ENCODE measurements at places on chromosomes 5 and 9.

GRCh38 chr5:82754759-82755158 lies 322.4 kb downstream of the TMEM167A start:
- no peak for DNase-seq

DNA sequence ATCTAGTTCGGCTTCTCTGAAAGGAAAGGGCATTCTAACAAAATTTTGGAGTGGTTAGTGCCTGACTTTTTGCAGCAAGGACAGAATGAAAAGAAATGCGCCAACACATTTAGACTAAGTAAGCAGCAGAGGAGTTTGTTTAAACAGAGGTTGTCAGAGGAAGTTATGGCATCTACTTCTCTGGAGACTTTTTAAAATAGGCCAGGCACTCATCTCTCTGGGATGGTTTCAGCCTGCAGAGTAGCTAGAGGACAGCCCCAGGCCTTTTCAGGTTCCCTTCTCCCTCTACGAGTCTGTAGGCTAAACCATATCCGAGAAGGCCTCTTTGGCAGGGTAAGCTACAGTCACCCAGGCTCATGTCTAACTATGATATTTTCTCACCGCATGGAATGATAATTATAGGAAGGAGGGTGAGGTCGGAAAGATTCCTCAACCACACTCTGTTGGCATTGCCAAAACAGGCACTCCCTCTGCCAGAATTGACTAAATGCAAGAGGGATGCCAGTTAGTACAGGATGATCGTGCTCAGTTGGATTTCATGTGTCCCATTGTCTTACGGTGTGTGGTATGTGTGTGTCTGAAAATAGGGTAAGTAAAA lies 1.4 kb upstream of the CTXN3 start:
- DNase-seq: no peak

GRCh38 chr5:2680979-2681378 lies 70.5 kb downstream of the IRX2 start:
- no peak for DNase-seq

DNA sequence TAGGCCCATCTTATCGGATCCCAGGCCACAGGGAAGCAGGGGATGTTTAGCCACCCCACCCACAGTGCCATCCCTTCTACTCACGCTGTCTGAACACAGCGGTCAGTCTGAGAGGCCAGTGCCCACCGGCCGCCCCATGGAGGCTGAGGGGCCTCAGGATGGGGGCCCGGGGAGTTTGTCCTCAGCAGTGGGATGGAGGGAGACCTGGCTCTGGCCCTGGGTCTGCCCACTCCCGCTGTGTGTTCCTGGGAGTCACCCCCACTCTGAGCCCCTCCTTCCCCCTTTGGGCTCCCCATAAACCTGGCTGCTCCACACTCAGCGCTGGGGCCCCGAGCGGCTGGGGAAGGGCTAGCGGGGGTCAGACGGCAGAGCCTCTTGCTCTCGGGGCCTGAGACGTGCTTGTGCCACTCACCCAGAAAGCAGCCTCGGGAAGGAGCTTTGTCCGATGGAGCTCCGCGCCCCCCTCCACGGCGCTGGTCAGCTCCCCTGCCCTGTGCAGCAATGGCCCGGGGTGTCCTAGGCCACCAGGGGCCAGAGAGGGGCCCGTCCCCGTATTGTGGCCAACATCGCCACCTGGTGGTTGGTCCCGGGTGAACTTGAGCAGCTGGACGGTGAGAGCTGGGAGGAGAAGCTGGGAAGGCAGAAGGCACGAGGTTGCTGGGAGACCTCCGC lies 10.9 kb upstream of the LAMC3 start:
- no peak for DNase-seq

- no peak for DNase-seq
Observed at GRCh38 chr9:109781086-109781485, 1.1 kb downstream of the PALM2AKAP2 start.

- no peak for DNase-seq
Observed at GRCh38 chr5:180253036-180253824, 38.7 kb downstream of the MAPK9 start.

GRCh38 chr5:36877667-36878391 lies 1.3 kb downstream of the NIPBL start:
- no peak for DNase-seq

GRCh38 chr9:129428864-129429577 lies 191.9 kb downstream of the C9orf50 start:
- DNase-seq: no peak

DNA sequence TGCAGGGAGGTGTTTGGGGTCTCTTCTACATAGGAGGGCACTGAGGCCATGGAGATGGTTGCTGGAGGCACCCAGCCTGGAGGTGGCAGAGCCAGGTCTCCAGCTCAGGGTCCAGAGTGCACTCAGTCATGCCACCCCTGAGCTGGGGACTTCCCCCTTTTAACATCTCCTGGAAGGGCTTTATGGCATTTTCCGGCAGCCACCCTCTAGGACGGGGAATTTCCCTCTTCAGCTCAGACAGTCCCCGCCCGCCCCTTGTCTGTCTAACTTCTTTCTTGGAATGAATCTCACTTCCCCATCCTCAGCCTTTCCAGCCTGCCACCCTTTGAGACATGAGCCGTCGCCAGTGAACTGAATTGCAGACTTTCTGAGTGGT lies 49.9 kb downstream of the COL15A1 start:
- peak; percentile 83 for DNase-seq

DNA sequence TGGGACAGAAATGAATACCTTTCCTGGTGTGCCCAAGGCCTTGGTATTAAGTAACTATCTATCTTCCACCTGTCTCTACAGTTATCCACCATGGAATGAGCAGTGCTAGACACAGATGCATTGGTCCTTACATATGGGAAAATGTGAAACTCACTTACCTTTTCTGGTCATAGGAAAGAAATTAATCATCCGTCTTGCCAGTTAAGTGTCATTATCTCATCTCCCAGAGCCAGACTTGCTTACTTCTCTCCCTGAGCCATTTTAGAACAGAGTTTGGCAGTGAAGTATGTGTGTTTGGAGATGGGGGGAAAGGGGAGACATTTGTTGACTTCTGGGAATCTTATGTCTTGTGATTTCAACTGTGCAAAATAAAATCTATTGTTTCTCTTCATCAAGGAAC lies 1211.0 kb upstream of the CDH6 start:
- no peak for DNase-seq

DNA sequence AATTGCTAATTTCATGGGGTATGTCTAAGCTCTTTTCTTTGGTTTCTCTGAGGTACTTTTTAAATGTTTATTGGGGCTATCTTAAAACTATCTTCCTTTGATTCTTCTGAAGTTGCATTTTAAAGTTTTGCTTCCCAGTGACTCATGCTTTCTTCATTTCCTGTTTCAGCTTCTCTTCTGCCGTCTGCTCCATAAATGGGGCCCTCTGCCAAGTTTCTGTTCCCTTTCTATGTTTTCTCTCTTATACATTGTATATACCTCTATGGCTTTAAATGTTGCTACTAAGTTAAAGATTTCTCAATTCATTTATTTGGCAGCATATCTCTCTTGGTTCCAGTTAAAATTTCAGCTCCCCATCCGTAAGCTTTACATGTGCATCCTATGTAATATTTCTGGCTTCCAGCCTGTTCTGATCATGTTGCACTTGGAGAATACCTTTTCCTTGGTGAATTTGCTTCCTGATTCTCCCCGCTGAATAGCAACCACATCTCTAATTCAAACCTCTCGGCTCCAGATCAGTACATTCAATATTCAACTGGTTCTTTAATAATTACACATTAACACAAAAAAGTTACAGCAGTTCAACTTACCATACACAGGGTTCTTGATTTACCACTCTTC lies 125.3 kb downstream of the ST8SIA4 start:
- no peak for DNase-seq

DNA sequence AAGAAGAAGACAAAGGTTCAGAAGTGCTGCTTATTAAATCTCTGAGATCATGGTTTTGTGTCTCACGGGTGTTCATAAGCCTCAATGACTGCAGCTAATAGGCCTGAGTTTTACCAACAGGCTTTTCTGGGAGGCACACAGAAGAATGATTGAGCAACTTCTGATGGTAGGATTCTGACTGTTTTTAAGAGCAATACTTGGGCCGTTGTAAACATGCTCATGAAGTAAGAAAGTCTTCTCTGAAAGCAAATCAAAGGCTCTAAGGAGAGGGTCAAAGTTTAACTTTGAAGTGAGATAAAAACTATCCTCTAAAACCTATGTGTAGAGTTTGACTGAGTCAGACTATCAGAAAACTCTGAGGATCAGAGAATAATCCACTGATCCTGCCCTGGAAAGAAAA lies 390.9 kb upstream of the DAB2 start:
- no peak for DNase-seq

- peak; percentile 60 for DNase-seq
Observed at GRCh38 chr5:150105928-150106615, 19.7 kb upstream of the CSF1R start.

DNA sequence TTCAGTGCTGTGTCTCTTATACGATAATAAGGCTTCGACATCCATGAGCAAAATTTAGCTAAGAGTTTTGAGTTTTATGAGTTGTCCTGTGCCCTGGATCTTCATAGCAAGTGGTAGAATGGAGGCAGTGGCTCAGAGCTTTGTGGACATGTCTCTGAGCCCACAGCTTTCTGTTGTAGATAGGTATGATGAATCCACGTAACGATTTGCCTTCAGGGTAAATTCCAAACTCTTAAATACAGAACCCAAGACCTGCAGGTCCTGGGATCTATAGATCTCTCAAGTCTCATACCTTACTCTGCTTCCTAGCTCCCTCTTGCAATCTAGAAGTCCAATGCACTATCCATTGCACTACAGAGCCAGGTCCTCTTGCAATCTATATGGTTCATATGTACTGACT lies 59.5 kb upstream of the TLE4 start:
- no peak for DNase-seq

- DNase-seq: peak; percentile 53
Observed at GRCh38 chr9:92721548-92721947, 43.1 kb downstream of the BICD2 start.

GRCh38 chr5:72041654-72042053 lies 65.6 kb upstream of the MAP1B start:
- DNase-seq: no peak

DNA sequence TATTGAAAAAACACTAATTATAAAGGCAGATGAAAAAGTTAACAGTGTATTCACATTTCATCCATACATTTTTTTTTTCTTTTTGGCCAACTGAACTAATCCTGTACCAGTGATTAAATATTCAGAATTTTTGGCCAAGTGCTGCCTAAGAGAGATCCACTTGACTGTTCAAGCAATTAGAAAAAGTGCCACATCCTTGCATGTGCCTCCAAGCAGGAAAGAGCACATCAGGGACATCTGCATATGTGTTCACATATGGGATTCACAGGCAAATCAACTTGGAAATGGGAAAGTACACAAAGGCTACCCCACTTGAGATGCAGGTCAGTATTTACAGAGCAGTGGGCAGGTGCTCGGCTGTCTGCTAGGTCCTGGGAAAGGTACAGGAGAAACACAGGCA lies 163.3 kb upstream of the LHFPL2 start:
- no peak for DNase-seq

DNA sequence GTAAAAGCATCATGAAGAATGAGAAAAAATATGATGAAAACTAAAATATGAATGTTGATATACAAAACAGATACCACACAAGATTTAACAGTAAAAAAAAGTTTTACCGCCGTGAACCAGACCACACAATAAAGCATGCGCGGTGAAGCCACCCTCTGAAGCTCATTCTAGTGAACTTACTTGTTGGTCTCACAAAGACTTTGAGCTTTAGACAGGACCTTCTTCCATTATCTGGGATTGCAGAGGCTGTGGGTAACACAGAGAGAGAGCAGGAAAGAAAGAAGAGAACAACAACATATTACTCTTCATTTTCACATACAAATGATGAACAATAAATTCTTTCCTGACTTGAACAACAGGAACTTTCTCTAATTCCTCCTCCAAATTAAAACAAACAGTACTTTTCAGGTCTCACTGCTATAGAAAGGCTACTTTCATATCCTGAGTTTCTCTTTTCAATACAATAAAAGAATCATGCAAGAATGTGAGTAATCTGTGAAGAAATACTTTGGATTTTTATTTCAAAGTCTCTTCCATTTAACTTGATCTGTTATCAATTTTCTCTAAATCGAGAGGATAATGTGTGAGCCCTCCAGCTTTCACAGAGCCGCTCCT lies 283.1 kb downstream of the EFNA5 start:
- DNase-seq: no peak

GRCh38 chr9:127370147-127370579 lies 26.8 kb upstream of the SLC2A8 start:
- no peak for DNase-seq

GRCh38 chr5:153222936-153223335 lies 267.5 kb upstream of the GRIA1 start:
- no peak for DNase-seq

DNA sequence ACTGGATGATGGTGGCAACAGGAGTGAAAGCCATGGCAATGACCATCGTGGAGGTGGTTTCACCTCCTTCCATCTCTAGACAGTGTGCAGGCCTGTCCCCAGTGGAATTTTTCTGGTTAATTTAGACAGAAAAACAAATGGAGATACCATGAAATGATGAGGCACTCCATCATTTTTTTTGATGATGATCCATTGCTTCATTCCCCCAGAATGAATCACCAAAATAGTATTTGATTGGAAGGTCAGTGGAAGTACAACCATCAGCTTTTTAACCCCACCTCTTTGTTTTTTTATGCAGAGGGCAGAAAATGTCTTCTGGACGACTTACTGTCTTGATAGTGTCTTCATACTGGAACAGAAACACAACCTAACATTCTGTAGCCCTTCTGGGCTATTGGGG lies 42.6 kb upstream of the ADRA1B start:
- DNase-seq: no peak

GRCh38 chr5:148543727-148544126 lies 110.6 kb downstream of the HTR4 start:
- no peak for DNase-seq

GRCh38 chr5:132468656-132469379 lies 21.8 kb downstream of the IRF1 start:
- DNase-seq: no peak

GRCh38 chr9:128419061-128419925 lies 1.4 kb upstream of the CERCAM start:
- DNase-seq: no peak

DNA sequence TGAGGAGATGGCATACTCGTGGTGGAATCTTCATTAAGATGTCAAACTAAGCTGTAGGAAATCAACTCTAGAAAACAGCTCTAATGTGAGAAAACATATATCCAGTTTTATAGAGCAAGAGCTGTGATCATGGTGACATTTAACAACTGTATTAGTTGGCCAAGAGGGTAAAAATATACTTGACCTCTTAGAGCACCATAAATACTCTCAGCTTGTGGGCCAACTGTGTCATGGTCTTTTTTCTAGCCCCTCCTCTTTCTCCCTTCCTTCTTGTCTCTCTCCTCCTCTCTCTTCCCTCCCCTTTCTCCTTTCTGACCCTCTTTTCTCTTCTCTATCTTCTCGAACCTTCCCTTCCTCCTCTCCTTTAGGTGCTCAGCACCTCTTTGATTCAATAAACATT lies 54.7 kb downstream of the TMC1 start:
- no peak for DNase-seq

- DNase-seq: no peak
Observed at GRCh38 chr5:137375741-137376526, 123.2 kb downstream of the SPOCK1 start.

Measured in right atrium auricular region (tissue), 2 donors.